ENCODE measurements at places on chromosomes 6 and 20.

- no peak for DNase-seq
Measured at GRCh38 chr6:37319856-37320480, 33.8 kb upstream of the RNF8 start.

- DNase-seq, result no peak
Measured at GRCh38 chr6:1001655-1002349, 308.9 kb upstream of the EXOC2 start.

GRCh38 chr20:57528148-57528547, 3.2 kb upstream of the CTCFL start:
- DNase-seq, result no peak

DNA sequence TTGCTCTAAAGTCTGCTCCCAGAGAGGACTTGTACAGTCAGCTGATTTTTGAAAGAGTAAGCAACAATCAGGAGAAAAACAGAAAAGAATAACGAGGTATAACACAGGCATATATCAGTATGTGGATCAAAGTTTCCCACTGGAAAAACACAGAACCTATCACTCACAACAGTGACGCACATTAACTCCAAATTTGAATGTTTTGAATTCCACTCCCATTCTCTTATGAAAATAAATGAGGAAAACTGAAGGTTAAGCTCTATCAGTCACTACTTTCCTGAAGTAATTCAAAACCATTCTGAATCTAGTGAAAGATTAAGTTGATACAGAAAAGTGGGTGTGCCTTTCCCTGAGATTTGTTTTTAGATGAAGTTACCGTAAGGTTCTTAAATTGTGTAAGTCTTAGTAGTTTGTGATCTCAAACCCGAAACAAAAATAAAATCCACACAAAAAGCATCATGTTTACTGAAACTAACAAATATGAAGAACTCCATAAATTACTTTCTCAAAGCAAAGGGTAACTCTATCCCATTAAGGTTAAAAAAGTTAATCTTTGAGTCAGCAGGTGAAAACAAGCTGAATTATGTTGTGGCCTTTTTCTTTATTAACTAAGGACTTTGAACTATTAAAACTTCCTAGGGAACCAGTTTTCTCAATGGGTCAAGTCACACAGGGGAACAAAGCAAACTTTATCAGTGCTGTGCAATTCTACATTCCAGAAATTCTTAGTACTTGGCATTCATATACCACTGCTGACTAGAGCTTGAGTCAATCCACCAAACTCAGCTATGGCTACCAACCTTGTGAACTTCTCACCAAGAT, 115.7 kb downstream of the OGFRL1 start:
- DNase-seq, result no peak

- no peak for DNase-seq
Measured at GRCh38 chr6:53029257-53029656, 34.2 kb upstream of the GSTA4 start.

DNA sequence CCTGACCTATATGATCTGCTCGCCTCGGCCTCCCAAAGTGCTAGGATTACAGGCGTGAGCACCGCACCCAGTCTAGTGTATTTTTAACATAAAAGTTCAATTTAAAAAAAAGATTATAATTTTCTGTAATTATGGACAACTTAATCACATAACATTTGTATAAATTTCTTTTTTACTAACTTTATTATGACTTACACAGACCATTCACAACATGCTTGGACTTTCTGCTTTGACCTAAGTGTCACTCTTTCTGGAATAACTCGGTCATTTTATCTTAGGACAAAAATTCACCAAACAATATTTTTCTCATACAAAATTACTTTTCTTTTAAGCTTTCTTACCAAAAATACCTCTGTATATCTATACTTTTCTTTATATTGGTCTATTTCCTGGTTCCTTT, 15.4 kb upstream of the IL22RA2 start:
- DNase-seq, result no peak

GRCh38 chr6:48564036-48564820, 453.2 kb upstream of the PTCHD4 start:
- DNase-seq, result no peak

GRCh38 chr20:31951530-31952453, at the start of gene PDRG1:
PDRG1 (minus strand) TSS chr20:31952046; CDS start chr20:31951961, 85 bp downstream.
- peak; percentile 96 for DNase-seq

DNA sequence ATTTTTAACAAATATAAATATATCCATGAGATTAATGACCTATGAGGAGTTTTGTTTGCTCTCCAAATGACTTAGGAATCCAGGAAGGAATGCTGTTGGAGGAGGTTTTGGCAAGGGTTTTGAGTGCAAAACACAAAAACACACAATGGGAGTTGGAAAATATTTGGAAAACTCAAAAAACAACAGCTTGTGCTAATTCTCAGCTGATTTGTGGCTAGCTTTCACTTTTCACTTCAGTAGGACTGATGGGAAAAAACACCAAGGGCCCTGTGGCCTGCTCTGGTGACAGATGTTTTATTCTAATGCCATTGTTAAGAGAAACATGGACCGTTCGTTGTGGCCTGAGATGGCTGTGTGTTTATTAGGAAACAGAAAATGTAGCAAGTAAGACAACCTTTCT, 113.9 kb downstream of the ALDH8A1 start:
- no peak for DNase-seq

DNA sequence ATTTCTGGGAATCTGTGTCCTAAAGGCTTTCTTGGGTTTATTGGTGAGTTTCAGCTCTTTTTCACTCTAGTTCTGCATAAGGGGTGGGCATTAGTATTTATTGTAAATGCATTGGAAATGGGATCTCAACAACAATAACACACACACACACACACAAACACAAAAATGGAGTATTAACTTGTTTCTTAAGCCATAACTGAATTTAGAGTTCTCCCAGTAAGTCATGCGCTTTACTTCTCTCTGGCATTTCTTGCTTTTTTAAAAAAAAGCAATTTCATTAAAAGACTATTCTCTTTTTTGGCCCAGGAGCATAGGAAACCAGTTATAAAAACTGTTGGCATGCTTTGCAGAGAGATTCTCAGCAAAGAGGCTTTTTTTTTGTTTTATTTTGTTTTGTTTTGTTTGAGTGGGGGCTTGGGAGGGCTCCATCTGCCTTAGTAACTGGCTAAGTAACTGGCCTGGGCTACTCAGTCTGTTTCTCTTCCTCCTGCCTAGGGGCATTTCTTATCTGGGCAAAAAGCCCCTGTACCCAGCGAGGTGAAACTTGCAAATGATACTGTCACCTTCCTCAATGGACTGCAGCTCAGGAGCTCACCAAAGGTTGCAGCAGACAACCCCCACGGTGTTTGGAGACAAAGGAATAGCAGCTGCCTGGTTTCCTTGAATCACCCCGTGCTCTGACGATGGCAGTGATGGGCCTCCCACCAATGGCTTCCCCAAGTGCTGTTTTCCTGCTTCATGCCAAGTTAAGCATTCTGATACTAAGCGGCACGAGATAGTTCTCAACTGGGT, 128.5 kb downstream of the BCAS1 start:
- DNase-seq, result no peak

DNA sequence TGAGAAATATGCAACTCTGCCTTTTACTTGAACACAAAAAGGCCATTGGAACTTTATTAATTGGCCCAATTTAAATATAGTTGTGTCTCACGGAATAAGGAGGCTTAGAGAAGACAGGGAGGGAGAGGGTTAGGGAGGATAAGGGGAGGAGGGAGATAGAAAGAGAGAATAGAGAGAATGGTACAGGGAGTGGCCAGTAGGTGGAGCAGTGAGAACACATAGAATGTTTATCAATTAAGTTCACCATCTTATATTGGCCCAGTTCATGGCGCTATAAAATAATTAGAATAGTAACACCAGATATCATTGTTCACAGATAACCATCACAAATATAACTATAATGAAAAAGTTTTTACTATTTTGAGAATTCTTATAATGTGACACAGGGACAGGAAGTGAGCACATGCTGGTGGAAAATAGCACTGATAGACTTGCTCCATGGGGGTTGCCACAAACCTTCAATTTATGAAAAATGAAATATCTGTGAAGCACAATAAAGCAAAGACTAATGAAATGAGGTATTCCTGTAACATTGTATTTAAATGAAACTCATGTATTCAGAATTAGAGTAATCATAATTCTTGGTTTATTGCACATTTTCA, 374.1 kb upstream of the MANEA start:
- no peak for DNase-seq

- no peak for DNase-seq
Measured at GRCh38 chr6:83862776-83863471, 3.4 kb downstream of the CYB5R4 start.

GRCh38 chr6:155400654-155400965, 55.0 kb downstream of the NOX3 start:
- no peak for DNase-seq

GRCh38 chr20:49850463-49851230, 38.0 kb downstream of the SLC9A8 start:
- no peak for DNase-seq

DNA sequence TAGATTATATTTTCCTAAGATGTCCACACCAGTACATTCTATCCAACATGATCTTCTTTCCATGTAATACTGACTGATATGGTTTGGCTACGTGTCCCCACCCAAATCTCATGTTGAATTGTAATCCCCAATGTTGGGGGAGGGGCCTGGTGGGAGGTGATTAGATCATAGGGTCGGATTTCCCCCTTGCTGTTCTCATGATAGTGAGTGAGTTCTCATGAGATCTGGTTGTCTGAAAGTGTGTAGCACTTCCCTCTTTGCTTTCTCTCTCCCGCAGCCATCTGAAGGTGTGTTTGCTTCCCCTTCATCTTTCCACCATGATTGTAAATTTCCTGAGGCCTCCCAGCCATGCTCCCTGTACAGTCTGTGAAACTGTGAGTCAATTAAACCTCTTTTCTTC, 12.2 kb upstream of the HBS1L start:
- peak; percentile 39 for DNase-seq

- DNase-seq, result peak; percentile 33
Measured at GRCh38 chr6:24547243-24547642, 52.5 kb downstream of the ALDH5A1 start.

GRCh38 chr6:106555767-106556166, 73.5 kb downstream of the RTN4IP1 start:
- no peak for DNase-seq

- DNase-seq, result no peak
Measured at GRCh38 chr20:14951105-14951504, 613.7 kb upstream of the FLRT3 start.

GRCh38 chr20:6074145-6074561, 20.3 kb upstream of the LRRN4 start:
- DNase-seq, result no peak

DNA sequence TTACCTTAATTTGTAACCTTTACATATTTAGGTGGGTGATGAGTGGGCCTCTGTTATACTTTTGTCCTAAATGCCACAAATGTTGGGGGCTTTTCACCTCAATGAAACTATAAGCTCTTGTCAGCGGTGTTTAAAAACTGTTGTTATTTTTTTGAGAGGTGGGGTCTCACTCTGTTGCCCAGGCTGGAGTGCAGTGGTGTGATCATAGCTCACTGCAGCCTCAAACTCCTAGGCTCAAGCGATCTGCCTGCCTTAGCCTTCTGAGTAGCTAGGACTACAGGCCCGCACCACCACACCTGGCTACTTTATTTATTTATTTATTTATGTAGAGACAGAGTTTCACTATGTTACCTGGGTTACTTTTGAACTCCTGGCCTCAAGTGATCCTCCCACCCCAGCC, 66.7 kb downstream of the ZDHHC14 start:
- DNase-seq, result no peak

GRCh38 chr6:26158581-26159356, 71.5 kb downstream of the HFE start:
- DNase-seq, result peak; percentile 66

GRCh38 chr6:69487688-69488087, 309.1 kb downstream of the LMBRD1 start:
- DNase-seq, result no peak

DNA sequence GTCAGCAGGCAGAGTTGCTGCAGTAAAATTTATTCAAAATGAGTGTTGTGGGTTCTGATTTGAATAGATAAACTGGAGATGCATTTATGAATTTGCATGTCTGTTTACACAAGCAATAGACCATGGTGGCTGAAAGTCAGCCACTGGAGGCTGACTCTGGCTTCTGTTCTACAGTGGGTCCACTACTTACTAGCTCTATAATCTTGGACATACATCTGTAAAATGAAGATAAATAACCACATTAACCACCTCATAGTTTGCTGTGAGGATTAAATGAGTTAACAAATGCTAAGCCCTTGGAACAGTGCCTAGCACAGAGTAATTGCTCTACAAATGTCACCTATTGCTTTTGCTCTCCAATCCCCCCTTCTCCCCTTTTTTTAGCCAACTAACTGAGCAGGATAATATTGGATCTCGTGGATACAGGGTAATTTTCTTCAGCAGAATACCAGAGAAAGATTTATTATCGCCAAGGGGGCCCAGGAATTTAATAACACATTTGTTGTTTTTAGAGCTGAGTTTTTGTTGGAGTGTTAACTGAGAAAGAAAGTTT, 1.4 kb upstream of the PM20D2 start:
- DNase-seq, result no peak

DNA sequence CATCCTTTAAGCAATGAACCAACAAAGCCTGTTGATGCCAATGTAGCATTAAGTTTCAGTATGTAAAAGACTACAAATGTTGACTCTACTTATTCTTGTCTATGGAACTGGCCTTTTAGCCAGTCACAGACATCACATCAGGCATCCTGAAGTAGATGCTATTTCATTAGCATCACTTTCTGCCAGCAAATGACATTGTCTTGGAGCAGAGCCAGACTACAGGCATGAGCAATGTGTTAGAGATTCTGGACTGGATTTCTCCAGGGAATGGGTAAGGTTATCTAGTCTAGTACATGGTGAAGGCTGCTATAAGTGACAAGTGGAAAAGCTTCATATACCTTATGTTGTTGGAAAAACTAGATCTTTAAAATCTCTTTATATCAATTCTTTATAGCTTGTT, 142.9 kb downstream of the ADGRB3 start:
- DNase-seq, result no peak
